ENCODE measurements at places on chromosomes 16 and 17.

- DNase-seq = no peak
Observed at GRCh38 chr17:61023996-61024395, 346.3 kb downstream of the BCAS3 start.

GRCh38 chr17:56351675-56352074 is 198.4 kb downstream of the ANKFN1 start:
- no peak for DNase-seq

GRCh38 chr16:79005096-79005495 is 595.4 kb downstream of the MAF start:
- DNase-seq = no peak

- DNase-seq = no peak
Observed at GRCh38 chr17:5584383-5585286, at the start of gene NLRP1. Gene NLRP1, minus strand, starts transcription at chr17:5584509. Its CDS starts 552 bp downstream, at chr17:5583957.

All from neural crest cell (in vitro differentiated cells).